ENCODE measurements at places on chromosomes 7 and 10.

GRCh38 chr10:11219431-11219830 is 201.8 kb downstream of the CELF2 start:
- DNase-seq = no peak

DNA sequence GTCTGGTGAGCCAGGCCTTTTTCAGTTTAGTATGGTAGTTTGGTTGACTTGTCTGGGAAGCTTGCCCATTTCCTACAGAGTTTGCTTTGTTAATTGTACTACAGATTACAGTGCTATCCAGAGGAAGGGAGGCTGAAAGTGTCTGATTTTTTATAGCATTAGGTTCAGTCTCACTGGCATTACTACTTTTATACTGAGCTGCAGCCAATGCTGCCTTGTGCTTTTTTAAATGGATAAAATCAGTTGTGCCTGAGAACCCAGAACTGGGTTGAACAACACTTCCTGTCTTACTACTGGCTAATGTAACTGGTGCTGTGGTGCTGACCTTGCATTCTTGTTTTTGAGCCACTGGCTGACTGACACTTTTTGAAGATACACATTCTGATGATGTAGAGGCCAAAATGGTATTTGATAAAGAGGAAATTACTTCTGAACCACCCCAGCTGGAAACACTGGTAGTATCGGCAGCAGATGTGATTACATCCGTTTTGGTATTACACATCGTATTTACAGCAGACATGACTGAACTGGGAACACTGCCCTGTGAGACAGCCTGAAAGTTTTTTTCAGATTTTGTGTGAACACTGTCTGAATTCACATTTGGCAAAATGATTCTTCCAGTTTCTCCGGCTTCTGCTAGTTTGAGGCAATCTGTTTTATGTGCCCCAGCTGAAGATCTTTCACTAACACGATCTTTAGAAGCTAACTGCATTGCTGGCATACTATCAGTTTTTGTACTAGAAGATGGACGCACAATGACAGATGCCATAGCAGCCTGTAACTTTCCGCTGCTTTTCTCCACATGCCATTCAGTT is 74.1 kb downstream of the NRBF2 start:
- DNase-seq = no peak

DNA sequence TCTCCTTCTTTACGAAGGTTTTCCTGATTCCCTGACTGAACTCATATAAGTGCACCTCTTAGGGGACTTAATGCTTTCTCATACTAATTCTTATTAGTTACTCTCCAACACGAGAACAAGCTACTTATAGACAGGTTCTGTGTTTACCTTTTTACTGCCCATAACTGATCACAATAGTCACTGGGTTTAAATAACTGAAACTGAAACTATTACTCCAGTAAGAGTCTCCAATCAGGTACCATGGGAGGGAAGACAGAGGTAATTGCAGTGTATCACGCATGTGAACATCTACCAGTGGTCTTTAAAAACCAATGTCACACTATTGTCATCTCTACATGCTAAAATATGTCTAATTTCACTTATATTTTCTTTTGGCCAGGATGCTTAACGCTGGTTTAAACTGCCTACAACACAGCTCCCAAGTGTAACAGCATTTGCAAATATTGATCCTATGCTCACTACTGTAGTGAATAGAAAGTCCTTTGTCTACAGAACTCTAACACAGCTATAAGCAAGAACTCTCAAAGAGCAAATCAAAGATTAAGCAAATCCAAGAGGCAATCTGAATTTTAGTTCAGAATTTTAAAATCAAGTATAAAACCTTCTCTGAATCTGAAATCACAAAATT is 3.6 kb downstream of the GDI2 start:
- DNase-seq = no peak

GRCh38 chr7:116542618-116543017 is 17.8 kb downstream of the CAV1 start:
- no peak for DNase-seq

GRCh38 chr7:158564663-158565035 is 23.0 kb downstream of the PTPRN2 start:
- DNase-seq = no peak

- DNase-seq = no peak
Measured at GRCh38 chr7:25091176-25091575, 33.9 kb downstream of the CYCS start.

GRCh38 chr7:50210706-50211115 is 93.8 kb upstream of the IKZF1 start:
- DNase-seq = no peak

GRCh38 chr7:44445986-44446671 is 44.3 kb downstream of the NUDCD3 start:
- DNase-seq = no peak

DNA sequence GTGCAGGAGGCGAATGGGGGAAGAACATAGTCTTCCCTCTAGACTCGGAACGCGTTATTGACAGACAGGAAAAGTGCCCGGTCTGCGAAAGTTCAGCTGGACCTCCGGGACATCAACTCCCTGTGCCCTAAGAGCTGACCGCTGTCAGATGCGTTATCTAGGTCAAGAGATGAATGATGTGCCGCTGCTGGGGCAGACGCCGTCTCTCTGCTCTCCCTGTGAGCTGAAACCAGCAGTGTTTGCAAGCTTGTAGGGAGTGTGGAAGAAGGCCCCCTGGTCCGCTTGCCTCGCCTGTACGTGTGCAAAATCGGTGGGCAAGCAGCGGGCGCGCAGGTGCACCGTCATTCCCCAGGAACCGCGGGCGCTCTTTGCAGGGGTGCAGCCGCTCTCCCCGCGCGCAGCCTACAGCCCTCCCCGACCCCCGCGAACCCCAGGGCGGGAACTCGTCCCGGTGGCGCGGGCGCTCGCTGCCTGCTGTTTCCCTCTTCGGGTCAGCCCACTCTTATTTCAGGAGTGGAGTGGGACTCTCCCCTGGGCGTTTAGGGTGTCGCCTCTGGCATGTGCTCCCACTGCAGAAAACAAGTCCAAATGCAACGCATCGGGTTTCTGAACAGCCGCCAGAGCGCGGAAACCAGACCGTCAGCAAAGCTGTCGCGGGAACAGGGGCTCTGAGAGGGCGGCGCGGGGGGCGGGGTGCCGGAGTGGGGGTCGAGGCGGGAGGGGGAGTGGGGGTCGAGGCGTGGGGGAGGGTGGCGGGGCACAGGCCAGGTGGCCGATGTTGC is 1.8 kb upstream of the PFKFB3 start:
- DNase-seq = no peak

GRCh38 chr7:158020706-158021095 is 566.9 kb downstream of the PTPRN2 start:
- DNase-seq = no peak
